ENCODE measurements at places on chromosomes 4 and X.

GRCh38 chr4:46946919-46947536 lies 38.0 kb upstream of the COX7B2 start:
- peak; percentile 11 for DNase-seq

GRCh38 chrX:149039057-149039456 lies 466.0 kb downstream of the IDS start:
- DNase-seq = no peak

- no peak for DNase-seq
Measured at GRCh38 chrX:23727206-23727605, 15.9 kb downstream of the ACOT9 start.

DNA sequence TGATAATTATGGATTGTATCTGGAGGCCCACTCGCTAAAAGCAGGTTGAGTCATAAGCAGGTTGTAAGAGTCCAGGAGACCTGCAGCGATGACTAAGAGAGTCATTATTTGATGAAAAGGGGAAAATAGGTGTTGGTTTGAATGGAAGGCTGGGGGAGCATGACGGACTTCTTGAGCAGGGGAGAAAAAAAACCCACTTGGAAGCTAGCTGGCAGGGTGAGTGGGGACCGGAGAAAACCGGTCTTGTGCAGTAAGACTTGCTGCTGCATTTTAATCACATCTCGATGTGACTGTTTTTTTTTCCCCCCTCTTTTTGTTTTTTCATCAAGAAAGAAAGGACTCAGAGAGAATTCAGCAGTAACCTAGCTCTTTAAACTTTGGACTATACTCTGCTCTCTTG lies 90.0 kb downstream of the IGSF1 start:
- no peak for DNase-seq

- DNase-seq = no peak
Measured at GRCh38 chr4:150771382-150771781, 189.4 kb downstream of the MAB21L2 start.

DNA sequence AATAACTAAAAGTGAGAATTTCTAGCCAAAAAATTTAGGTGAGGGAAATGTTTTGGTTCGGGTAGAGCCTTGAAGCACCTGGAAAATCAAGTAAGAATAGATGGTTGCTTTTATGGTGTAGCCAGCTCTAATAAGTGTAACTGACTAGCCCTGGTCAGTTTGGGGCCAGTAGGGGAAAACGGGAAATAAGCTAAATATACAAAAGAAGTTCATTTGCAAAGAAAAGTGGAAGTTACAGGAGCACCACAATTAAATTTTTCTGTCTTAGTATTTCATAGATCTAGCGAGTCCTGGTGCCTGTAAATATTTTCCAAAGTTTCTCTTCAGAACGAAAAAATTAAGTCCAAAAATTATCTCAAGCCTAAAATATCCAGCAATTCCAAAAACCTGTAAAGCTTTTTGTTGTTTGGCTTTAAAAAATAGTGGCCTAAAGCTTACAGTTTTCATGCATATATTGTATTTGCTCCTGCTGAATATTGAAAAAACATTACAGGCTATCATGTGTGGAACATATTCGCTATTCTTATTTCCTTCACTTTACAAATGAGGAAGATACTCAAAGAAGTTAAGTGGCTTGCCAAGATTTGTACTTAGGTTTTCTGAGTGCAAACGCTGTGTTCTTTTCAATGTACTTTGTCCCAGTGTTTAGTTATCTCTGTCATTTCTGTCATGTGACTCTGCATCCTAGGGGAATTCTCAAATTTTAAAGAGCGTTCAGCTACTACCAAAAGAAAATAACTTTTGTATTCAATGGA lies 7.3 kb upstream of the PTPN13 start:
- DNase-seq = no peak

DNA sequence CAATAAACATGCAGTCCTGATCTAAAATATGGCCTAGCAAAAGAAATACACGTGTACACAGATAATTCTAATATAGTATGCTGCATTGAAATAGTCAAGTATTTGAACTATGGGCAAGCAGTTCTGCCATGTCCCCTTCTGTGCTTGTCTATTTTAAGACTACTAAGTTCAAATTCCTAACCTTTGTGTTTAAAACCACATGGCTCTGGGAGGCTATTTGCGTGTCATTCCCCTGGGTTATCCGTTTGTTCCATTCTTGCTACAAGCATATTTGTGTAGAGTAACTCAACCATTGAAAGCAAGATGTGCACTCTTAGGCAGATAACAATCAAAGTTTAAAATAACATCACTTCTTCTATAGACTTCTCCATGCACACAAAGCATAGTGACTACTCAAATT lies 25.4 kb upstream of the TBC1D1 start:
- DNase-seq = peak; percentile 54

GRCh38 chr4:88285235-88285653 lies 883 bp upstream of the PPM1K start:
- no peak for DNase-seq

DNA sequence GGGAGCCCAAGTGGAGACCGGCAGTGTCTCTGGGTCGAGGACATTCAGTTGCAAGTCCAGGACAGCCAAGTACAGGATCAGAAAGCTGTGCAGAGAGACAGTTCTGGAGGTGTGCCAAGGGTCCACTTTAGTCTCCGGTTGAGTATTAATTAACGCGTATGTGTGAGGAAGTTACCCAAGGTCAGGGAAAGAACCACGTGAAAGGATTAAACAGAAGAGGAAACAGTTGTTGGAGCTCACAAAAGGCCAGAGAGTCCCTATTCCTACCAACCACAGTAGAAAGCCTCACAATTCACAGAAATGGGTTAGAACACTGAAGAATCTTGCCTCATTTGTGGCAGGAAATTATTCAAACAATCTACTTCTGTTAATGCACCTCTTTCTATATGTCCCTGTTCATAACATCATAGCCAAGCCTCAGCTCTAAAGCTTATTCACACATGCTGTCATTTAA lies 17.9 kb upstream of the NSUN7 start:
- no peak for DNase-seq

GRCh38 chrX:10099411-10099810 lies 57.4 kb upstream of the CLCN4 start:
- DNase-seq = no peak

DNA sequence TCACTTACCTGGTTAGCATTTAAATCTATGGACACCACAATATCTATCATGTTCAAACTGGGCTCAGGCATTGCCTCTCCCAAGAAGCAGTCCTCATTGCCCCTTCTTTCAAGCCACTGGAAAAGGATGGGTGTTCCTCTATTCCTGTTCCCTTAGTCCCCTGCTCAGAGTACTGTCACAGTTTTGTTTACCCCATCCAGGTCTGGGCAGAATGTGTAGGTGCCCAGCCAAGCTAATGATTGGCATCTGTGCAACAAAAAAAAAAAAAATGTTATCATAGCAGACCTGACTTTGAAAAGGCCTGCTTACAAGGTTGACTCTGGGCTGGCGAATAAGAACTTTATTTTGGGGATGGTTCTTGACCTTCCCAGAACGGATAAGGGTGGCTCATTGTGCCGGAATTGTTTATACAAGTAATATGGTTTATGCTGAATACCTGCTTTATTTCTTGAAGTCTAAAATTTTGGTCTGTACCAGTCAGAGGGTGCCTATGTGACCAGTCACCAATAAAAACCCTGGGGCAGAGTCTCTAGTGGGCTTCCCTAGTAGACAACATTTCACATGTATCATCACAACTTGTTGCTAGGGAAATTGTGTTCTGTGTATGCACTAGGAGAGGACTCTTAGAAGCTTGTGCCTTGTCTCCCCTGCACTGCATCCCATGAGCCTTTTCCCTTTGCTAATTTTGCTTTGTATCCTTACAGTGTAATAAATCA lies 47.9 kb downstream of the JADE3 start:
- no peak for DNase-seq

DNA sequence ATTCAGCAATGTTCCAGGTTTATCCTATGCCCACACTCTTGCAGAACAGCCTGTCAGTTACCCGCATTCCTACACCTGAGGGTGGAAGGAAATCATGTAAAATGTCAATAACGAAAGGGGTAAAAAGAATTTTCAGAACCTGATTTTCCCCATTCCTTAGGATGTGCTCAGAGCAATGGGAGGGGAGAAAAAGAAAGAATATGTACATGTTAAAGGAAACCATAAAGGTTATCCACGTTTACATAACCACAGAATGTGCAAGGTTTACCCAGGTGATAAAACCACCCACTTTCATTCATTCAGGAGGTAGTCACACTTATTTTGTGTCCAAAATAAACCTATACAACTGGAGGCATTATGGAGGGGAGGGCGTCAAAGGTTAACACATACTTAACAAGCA lies 335.5 kb downstream of the ZNF674 start:
- no peak for DNase-seq

- no peak for DNase-seq
Measured at GRCh38 chr4:879729-880077, 52.4 kb downstream of the GAK start.

- no peak for DNase-seq
Measured at GRCh38 chrX:21837056-21837455, 2.4 kb upstream of the MBTPS2 start.

DNA sequence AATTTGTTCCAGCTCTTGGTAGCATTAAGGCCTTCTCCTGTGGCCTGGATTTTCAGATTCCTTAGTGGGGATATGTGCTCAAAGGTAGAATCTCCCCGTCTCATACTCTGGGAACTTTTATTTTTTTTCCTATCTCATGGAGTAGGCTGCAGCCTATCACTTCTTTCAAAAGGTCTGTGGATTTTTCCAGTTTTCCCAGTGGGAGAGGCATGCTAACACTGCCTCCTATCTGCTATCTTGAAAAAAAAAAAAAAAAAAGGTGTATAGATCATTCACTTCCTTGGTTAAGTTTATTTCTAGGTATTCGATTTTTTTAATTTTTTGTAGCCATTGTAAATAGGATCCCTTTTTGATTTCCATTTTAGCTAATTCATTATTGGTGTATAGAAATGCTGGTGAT lies 67.1 kb downstream of the IL15 start:
- no peak for DNase-seq

DNA sequence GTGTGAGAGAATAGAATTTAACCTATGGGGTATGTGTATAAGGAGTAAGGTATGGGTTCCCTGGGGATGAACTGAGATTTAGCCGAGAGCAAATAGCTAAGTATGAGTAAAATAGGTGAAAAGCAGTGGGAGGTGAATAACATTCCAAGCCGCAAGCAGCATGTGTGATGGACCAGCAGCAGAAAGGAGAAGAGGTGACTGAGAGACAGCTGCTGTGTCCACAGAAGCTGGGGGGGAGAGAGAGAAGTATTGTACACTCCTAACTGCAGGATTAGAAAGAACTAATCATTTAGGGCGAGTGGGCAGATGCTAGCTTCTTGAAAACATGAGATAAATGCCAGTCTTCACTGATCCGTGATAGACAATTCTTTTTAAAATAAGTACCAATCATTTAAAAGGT lies 296.0 kb downstream of the KLHL4 start:
- DNase-seq = no peak

DNA sequence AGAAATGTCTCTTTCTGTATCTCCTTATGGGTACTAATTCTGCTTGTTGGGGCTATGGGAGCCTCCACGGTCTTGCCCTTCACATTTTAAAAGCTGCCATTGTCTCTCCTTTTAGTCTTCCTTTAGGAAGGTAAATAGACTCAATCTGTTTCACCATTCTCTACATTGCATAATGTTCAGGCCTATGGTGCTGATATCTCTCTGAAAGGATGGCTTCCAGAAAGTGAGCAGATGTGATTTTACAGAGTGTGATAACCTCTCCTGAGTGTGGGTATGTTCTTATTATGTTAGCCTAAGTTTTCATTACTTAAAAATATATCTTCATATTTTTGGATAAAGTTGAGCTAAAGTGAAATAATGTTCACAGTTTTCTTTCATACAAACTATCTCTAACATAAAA lies 254.0 kb upstream of the PITX2 start:
- no peak for DNase-seq

GRCh38 chr4:37628977-37629609 lies 57.1 kb downstream of the RELL1 start:
- peak; percentile 68 for DNase-seq

GRCh38 chr4:8898419-8898818 lies 26.8 kb upstream of the HMX1 start:
- DNase-seq = no peak

- DNase-seq = no peak
Measured at GRCh38 chr4:22595684-22596083, 79.8 kb upstream of the ADGRA3 start.

- no peak for DNase-seq
Measured at GRCh38 chr4:152112887-152113286, 352.1 kb upstream of the GATB start.

DNA sequence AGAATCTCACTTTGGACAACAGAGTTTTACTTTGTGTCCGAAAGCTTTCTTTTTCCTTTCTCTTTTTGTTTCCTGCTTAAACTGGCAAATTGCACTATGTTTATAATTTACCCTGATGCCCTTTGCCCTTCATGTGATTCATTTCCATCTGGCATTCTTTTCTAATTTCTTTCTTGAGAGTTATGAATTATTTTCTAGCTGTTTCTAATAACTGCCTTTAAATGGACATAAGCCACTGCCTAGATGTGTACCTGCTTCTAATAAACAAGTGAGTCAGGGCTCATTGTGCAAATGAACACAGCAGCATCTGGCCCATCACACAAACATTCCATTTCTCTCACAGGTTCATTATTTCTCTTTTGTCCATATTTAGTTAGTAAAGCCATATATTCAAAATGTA lies 242.3 kb upstream of the GPRIN3 start:
- DNase-seq = no peak

- no peak for DNase-seq
Measured at GRCh38 chrX:122303761-122304160, 880.3 kb upstream of the GRIA3 start.

GRCh38 chr4:148986951-148987350 lies 544.7 kb upstream of the NR3C2 start:
- no peak for DNase-seq

GRCh38 chr4:13704035-13704434 lies 76.5 kb upstream of the BOD1L1 start:
- no peak for DNase-seq

GRCh38 chrX:65718538-65718937 lies 51.1 kb downstream of the MSN start:
- DNase-seq = no peak

GRCh38 chr4:101682946-101683345 lies 107.6 kb upstream of the BANK1 start:
- DNase-seq = no peak

DNA sequence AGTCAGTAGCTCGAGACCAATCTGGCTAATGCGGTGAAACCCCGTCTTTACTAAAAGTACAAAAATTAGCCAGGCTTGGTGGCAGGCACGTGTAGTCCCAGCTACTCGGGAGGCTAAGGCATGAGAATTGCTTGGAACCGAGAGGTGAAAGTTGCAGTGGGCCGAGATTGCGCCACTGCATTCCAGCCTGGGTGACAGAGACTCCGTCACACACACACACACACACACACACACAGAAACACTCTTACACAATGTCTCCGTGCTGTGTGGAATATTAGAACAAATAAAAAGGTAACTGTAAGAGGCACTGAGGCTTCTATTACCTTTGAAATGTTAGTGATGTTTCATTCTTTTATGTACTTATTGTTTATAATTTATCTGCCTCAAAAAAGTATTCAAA lies 326.6 kb downstream of the GPAT3 start:
- no peak for DNase-seq

GRCh38 chr4:84582988-84583875 lies at the start of gene CDS1:
Gene CDS1, plus strand, starts transcription at chr4:84583127. Its CDS starts 275 bp downstream, at chr4:84583402.
- no peak for DNase-seq

- no peak for DNase-seq
Measured at GRCh38 chr4:113511944-113512343, 249.6 kb downstream of the CAMK2D start.

- no peak for DNase-seq
Measured at GRCh38 chr4:174538876-174539250, 16.6 kb upstream of the HPGD start.

- peak; percentile 77 for DNase-seq
Measured at GRCh38 chrX:38233891-38234667, 13.4 kb upstream of the SRPX start.

GRCh38 chr4:28109801-28110200 lies 1249.2 kb downstream of the STIM2 start:
- no peak for DNase-seq

All from astrocyte of the spinal cord (primary cell).